NCI-H2081 treated with DMSO at 0.1 percent for 48 hours (cell line): ENCODE measurements at places on chromosomes 3 and 15.

GRCh38 chr3:132261506-132261905, 55.7 kb upstream of the ACP3 start:
- DNase-seq: no peak

- no peak for DNase-seq
Observed at GRCh38 chr3:188869628-188870027, 302.1 kb upstream of the TPRG1 start.

DNA sequence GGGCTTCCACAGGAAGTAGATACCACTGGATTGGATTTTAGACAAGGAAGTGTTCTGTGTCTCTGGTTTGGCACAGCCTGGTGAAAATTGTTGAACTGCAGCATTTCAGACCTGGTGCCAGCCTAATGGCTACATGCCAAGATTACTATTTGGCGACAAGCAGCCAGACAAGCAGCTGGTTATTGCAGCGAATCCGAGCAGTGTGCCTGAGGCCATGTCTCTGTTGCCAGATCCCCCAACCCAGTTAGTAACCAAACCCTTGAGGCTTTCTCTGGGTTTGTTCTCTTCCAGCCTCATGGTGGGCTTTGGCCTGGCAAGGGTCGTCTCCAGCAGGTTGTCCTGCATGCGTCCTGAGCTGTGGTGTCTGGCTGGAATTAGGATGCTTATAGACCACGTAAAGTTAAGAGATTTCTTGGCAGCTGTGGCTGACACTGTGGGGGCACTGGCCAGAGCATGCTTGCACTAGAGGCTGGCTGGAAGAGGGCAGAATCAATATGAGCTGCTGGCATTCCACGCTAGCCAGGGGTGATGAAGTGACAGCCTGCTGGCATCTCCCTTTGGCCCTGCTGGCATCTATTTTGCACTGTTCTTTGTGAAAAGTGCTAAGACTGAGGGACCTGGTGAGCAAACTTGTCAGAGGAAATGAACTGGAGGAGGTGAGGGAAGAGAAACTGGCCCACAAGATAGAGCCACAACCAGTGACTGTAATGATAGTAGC, 172.6 kb downstream of the RBMS3 start:
- DNase-seq: no peak

DNA sequence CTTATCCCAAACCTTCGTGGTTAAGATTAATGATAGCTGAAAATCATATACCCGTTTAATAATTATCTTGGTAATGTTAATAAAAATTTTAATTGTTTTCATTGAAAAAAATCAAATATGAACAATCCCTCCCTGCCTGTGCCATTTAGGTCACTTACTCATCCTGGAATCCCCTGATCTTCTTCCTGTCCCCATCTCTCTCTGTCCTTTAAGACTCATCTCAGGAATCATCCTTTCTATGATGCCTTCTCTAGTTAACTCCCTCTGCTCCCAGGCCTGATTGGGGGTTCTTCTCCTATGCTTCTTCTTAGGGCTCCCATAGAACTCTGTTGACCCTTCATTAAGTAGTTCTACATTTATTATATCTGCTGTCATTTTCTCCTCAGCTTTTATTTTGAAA, 91.6 kb downstream of the MBNL1 start:
- no peak for DNase-seq

GRCh38 chr3:151460774-151461450, at the start of gene IGSF10:
TSS of gene IGSF10 (minus strand) at chr3:151461061. CDS start at chr3:151458709, 2,352 bp downstream.
- DNase-seq: no peak

GRCh38 chr15:94930960-94931359, 699.6 kb downstream of the MCTP2 start:
- DNase-seq: no peak

- DNase-seq: no peak
Observed at GRCh38 chr3:123019161-123019560, 8.4 kb downstream of the SEMA5B start.

DNA sequence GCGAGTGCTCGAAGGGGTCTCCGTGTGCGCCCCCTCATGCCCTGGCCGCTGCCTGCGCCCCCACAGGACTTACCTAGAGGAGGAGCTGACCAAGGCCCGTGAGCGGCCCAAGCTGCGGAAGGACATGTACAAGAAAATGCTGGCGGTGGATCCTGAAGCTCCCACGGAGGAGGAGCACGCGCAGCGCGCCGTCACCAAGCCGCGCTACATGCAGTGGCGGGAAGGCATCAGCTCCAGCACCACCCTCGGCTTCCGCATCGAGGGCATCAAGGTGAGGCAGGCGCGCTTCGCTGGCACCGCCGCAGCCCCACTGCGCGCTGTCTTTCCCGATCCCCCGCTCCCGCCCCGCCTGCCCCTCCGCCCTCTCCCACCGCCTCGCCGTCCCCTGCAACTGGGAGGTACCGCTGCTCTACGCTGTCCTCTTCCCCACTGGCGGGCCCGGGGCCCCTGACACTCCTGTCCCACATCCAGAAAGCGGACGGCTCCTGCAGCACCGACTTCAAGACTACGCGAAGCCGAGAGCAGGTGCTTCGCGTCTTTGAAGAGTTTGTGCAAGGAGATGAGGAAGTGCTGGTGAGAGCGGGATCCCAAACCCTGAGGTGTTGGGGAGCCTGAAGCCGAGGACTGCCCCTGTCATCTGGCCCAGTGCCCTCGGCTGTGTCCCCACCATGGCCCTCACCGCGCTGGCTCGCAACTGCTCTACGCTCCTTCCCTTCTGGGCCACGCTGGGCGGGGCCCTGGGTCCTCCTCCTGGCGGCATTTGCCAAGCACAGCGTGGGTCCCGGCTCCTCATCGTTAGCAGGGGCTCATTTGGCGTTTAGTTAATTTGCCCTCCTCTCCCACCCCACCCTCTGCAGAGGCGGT, 8.5 kb downstream of the ITPKA start:
- no peak for DNase-seq

DNA sequence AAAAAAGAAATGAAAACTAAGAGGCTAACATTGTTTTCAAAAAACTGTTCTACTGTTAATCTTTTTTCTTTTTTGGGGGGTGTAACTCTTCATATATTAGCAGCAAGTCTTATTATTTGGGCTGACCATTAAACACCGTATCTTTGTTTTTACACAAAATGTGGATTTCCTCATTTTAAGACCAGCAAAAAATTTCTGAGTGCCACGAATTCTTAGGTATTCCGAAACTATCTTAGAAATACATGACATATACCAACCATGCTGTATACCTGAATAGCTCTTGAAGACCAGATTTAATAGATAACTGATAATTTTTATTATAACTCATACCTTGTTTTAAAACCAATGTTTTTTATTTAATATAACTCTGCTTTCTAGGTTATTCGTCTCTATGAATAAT, 620 bp upstream of the TTC23 start:
- no peak for DNase-seq
